ENCODE measurements at places on chromosomes 3 and 15.

DNA sequence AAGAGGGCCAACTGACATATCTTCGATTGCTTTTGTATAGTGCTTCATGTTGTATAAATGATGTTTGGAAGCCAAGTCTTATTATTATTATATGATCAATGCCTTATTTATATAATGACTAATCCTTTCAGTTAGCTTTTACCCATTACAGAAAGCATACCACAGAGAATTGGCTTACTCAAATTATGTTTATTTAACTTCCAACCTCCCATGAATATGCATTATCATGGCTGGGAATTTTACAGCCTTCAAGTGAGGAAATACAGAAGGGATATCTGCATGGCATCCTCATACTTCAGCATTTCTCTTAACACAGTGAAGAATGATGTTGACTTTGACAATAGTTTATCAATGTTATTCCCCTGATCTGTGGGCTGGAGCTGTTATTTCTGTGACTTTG lies 225.9 kb upstream of the GAP43 start:
- no peak for DNase-seq

- no peak for DNase-seq
Measured at GRCh38 chr15:101807345-101807945, 4.1 kb downstream of the OR4F6 start.

DNA sequence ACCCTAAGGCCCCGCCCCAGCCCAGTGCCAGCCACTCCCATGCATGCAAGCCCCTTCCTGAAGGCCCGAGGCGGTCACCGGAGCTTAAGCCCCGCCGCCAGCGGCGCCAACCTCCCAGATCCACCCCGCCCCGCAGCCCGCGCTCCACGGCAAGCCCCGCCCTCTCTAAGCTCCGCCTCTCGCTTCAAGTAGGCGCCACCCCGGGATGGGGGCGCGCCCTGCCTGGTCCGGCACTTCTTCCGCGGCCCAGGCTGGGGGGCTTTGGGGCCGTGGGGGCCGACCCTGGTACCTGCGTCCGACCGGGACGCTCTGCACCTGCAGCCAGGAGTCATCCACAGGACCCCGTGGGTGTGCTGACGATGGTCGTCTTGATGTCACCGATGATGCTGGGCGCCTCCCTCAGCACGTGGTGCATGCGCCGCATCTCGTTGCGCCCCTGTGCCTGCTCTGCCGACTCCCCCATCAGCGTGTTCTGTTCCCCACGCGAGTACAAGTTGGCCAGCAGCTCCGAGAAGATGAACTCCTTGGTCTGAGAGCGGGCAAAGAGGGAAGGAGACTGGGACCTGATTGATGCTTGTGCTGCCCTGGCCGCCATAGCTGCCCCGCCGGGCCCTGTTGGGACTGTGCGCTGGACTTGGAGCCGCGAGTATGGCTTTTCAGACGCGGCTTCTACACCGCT lies 26.1 kb upstream of the CSPG4 start:
- DNase-seq: peak; percentile 81

DNA sequence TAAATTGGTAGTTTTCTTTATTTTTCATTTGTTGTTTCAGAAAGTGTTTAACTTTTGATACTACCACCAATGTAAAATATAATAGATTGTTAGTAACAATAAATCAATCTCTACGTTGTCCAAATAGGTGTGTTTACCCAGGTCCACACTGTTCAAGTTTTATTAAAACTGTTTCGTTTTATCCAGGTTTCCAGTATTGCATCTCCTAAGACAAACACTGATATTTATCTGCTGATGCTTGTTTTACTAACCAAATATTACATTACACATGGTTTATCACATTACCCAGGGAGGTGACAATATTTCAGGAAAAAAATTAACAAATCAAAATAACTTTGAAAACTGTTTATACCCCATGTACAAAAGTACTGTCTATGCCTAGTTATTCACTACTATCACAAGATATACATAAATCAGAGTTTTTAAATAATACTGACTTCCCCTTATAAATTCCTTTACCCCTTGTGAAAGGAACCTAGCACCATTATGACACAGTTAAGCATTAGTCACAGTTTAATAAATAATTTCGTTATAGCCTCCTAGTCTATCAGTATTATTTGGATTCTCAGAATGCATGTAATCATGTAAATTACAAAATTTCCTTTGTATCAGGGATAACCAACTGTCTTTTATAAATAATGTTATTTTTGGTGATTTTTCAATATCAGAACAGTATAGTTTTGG lies 205.3 kb downstream of the ZBTB20 start:
- DNase-seq: no peak

DNA sequence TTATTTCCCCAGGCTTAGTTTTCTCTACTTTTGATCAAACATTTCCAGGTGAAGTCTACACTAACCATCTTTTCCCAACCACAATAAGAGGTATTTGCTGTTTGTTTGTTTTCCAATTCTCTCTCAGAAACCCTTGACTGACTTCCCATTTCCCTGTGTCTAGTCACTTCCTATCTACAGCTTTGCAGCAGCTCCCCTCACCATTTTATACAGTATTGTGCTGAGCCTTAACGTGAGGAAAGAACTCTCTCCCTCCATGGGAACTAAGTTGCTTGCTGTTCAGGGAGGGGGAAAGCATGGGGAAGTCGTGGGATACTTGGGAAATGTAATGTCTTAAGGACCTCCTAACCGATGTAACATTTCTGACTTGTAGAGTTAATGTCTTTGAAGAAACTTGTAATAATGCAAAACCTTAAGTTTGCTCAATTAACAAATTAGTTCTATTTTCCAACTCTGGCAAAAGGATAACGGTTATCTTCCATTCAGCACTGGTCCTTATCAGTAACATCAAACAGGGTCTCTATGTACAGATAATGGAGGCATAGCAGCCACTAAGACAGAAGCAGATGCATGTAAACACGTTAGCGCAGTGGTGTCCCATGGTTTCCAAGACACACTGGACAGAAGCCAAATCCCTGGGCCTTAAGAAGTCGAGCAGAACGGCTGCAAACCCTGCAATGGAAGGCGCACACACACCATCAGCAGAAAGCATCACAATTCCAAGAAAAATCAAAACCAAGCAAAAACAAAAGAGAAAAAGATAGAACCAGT lies 39.7 kb downstream of the NPTN start:
- no peak for DNase-seq

- DNase-seq: no peak
Measured at GRCh38 chr3:172568701-172569100, 45.5 kb upstream of the TNFSF10 start.

- DNase-seq: no peak
Measured at GRCh38 chr3:171511450-171511849, 51.2 kb upstream of the TNIK start.

DNA sequence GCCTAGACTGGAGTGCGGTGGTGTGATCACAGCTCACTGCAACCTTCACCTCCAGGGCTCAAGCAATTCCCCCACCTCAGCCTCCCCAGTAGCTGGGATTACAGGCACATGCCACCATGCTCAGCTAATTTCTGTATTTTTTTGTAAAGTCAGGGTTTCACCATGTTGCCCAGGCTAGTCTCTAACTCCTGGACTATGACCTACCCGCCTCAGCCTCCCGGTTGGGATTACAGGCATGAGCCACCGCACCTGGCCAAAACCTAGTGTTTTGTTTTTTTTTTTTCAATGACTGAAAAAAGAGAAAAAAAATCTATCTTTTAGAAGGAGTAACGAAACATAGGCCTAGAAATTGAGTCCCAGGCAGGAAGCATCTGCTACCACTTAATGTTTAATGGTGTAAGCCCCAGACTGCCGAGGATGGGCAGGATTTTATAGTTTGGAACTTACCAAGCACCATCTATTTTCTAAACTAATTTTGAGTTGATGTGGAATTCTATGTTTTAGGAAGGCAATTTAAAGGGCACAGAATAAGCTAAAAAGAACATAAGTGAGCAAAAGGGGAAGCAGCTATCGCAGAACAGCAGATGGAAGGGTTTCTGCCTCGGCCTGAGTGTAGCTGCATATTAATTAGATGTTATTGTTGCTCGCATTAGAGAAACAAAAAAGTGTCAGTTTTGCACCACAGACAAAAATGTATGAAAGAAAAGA lies 24.2 kb upstream of the CA12 start:
- no peak for DNase-seq

DNA sequence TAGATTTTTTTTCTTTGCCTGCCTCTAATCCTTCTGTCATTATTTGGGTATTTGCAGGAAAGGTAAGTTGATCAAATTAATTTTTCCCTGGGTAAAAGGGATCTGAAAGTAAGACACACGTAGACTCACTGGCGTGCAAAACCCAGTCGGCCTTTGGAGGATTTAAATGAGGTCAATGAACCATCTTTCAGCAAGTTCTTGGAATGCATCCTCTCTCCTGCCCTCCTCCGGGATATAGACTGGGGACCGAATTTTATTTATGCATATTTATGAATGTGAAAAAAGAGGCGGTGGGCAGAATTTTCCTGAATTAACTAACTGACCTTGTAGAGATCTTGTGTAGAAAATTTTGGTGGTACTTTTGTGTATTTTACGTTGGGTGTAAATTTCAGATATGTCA lies 2.2 kb downstream of the CADM2 start:
- DNase-seq: no peak

GRCh38 chr3:178451799-178452198 lies 84.4 kb upstream of the KCNMB2 start:
- no peak for DNase-seq

- no peak for DNase-seq
Measured at GRCh38 chr3:176172492-176172891, 1024.8 kb downstream of the TBL1XR1 start.

DNA sequence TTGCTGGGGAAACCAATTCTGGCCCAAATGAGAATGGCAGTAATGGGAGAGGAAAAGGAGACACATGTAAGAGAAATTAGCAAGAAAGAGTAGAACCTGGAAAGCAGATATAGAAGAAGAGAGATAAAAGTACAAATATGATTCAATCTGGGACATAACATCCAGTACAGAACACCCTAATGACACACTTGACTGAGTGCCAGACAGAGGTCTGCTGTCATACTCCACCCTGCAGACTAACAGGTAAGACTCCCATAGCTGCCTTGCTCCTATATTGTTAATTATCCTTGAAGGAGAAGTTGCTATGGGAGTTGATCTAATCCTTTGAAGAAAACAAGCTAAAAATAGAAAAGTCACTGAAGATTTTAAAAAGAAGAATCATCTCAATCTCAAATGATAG lies 21.1 kb downstream of the CCPG1 start:
- no peak for DNase-seq

- no peak for DNase-seq
Measured at GRCh38 chr3:155643581-155644165, 101.2 kb downstream of the PLCH1 start.

DNA sequence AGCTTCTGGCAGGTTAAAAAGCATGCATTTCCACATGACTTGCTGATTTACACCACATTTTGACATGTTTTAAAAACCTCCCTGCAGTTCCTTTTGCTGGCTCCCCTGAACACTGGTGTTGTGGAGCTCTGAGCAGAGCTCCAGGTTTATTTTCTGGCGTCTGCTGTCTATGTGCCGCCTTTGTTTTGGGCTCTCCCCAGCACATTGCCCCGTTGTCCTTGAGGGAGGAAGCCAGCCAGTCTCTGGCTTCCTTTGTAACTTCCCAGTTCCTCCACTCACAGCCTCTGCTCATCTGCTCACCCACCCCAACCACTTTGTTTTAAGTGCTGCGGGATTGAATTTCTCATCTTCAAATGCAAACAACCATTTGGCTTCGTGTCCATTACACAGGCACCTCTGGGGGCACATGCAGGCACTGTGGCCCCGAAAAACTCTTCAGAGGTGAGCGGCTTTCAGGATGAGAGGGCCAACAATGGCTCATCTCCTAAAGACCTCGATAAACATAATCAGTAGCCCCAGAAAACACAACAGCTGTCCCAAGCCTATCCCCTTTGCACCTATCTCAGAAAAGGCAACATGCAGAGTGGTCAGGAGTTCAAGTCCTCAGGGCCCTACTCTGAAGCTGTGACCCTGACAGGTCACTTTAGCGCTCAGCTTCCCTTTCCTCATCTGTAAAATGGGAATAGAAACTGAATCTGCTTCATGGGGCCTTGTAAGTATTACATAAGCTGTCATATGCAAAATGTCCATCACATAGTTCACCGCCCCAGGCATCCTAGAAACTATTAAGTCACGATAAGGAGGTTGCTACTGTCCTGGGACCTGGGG lies 1.3 kb upstream of the MEF2A start:
- peak; percentile 71 for DNase-seq
